ENCODE measurements at places on chromosomes 5 and 9.

DNA sequence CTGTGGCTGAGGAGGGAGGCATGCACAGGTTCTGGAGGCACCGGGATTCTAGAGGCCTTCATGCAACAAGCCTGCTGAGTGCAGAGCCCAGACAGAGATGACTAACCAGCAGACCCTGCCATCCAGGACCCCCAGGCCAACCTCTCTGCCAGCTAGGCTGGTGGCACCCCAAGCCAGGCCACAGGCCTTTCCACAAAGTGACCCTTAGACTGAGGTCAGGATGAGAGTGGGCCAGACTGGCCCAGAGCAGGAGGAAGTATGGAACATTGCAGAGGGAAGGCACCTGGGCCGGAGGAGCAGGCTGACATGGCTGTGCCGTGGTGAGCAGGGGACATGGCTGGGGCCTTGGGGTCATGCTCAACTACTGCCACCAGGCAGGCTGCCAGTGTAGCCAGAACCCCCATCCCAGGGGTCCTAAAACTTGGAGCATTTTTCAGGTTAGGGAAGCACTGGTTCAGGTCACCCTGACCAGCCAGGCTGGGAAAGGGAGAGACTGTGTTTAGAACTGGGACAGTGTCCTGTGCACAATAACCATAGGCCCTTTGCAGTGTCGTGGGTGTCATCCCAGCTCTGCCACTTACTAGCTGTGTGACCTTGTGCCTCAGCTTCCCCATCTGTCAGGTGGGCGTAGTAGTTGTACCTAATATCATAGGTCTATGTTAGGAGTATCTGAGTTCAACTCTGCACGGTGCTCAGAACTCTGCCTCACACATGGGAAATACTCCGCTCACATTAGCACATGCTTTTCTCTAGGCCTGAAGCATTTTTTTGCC, 17.3 kb downstream of the TCF7 start:
- no peak for DNase-seq

DNA sequence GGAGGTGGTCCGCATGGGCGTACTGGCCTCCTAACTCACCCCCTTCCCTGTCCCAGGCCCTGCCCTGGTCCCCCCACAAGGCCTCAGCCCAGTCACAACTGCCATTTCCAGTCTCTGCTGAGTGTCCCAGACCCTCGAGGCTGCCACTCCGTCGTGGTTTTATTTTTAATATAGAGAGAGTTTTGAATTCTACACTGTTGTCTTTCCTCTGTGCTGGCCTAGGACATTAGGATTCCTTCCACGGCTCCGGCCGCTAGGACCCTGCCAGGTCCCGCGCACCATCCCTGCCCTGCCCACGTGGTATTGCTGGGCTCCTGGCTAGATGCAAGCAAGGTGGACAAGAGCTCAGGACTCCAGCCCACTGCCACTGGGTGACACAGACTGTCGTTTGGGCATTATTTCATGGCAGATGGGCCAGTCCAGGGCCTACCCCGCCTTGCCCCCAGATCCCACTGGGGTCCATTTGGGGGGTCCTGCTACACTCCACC, 53.3 kb downstream of the SAR1B start:
- no peak for DNase-seq

- no peak for DNase-seq
Observed at GRCh38 chr5:120516805-120517204, 52.7 kb downstream of the PRR16 start.

- DNase-seq: peak; percentile 28
Observed at GRCh38 chr5:122844136-122844909, 1.1 kb upstream of the SNX24 start.

DNA sequence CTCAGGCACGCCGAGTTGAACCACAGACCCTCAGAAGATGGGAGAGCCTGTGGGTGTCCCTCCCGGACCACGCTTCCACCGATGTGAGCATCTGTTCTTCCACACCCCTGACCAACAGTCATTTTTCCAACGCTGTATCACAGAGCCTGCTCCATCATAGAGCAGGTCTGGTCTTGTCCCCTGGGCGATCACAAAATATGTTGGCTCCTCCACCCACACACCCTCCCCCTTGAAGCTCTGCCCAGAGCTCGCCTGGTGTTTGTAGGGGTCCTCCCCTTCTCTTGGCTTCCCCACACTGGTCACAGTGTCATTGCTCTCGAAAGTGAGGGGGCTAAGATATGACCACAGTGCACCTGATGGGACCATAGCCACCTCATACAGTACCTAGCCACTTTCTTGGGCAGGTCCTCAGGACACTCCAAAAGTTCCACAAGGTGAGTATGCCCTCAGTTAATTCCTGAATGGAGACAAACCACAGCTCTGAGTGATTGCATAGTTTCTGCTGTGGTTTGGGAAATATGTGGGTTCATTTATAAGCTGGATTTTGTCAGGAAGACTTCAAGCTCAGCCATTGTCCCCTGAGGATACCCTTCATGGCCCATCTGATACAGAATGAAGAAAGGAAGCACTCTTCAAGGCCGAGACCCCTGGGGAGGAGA, 3.5 kb upstream of the ZNF618 start:
- no peak for DNase-seq

All from inflammatory macrophage treated with lipopolysaccharide for 1 hour (primary cell).